Testis (tissue), 5 donors: ENCODE measurements at places on chromosomes 2 and 18. TPM values are rescaled to one million over a fixed set of nuclear protein-coding genes. Genes with fewer than 3 reads are reported as not detected.

Gene CHPF
- 796 TPM for total RNA-seq

Gene IL36RN
- total RNA-seq, result not detected

Gene GAREM2
- total RNA-seq, result 5.4 TPM

Gene INHA
- 325 TPM for total RNA-seq

Gene PLGLB1
- 0.37 TPM for total RNA-seq

Gene CYP26B1
- 42.1 TPM for total RNA-seq

Gene LOXHD1
- 11.3 TPM for total RNA-seq

Gene ZNF521
- total RNA-seq, result 34.7 TPM

Gene CACNB4
- total RNA-seq, result 82.2 TPM

Gene TGFA
- total RNA-seq, result 1.3 TPM

Gene SLC23A3
- total RNA-seq, result 0.56 TPM

Gene APOB
- 0.39 TPM for total RNA-seq

Gene IL1B
- 0.62 TPM for total RNA-seq

Gene PLCD4
- total RNA-seq, result 8.2 TPM

Gene RNF138
- 190 TPM for total RNA-seq

Gene HRH4
- 0.39 TPM for total RNA-seq

Gene VSNL1
- total RNA-seq, result 1.8 TPM

Gene MAP3K19
- total RNA-seq, result 9.8 TPM

Gene LYPD6B
- 45.2 TPM for total RNA-seq

Gene PARD6G
- 7.5 TPM for total RNA-seq

Gene CROCC2
- 0.55 TPM for total RNA-seq

Gene ERICH2
- total RNA-seq, result 78.8 TPM

Gene MC4R
- total RNA-seq, result not detected

Gene OLA1
- total RNA-seq, result 63.6 TPM

Gene TTC32
- total RNA-seq, result 25.6 TPM

Gene FTCDNL1
- 9.7 TPM for total RNA-seq

Gene HOXD8
- 41.2 TPM for total RNA-seq

Gene SCG2
- total RNA-seq, result 0.43 TPM

Gene PRKAG3
- 0.25 TPM for total RNA-seq

Gene MBD2
- total RNA-seq, result 66.9 TPM

Gene COL5A2
- total RNA-seq, result 15.7 TPM

Gene ALK
- 2.1 TPM for total RNA-seq

Gene NT5C1B
- 59.4 TPM for total RNA-seq

Gene REG3G
- 22.3 TPM for total RNA-seq

Gene ZNF513
- 39.4 TPM for total RNA-seq

Gene VRK2
- 18.5 TPM for total RNA-seq

Gene LIMS4
- total RNA-seq, result 11.2 TPM
